ENCODE measurements at places on chromosomes 2 and 18. TPM values are rescaled to one million over a fixed set of nuclear protein-coding genes. Genes with fewer than 3 reads are reported as not detected.

Gene SPR
- 7.1 TPM for total RNA-seq

Gene CXCR2
- total RNA-seq: not detected

GRCh38 chr2:226273440-226273839 lies 526.2 kb downstream of the IRS1 start:
- no peak for DNase-seq

- peak; percentile 31 for DNase-seq
Measured at GRCh38 chr2:206915121-206915520, 24.2 kb upstream of the CPO start.

- no peak for DNase-seq
Measured at GRCh38 chr2:128492966-128493811, 174.5 kb upstream of the HS6ST1 start.

- DNase-seq: no peak
Measured at GRCh38 chr2:44805401-44806235, 135.9 kb upstream of the SIX3 start.

DNA sequence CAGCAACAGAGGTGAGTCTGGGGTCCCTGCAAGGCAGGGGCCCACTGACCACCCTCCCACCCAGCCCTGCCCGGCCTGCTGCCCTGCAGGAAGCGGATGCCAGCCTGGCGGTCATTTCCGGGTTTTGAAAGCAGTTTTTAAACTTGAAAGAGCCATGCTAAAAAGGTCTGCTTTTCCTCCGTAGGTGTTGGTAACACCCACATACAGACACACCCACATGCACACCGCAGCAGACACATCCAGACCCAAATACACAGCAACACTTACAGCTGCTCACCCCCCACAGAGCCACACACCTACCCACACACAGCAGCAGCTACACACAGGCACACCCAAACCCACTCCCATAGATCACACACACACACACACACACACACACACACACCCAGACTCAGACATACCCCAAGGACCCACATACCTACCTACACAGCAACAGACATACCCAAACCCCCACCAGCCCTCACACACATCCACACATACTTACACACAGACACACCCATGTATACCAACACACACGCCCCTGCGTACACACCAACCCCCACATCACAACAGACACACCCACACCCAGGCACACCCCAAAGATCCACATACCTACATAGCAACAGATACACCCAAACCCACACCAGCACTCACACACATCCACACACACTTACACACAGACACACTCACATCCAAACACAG lies 7.6 kb downstream of the ZFP36L2 start:
- peak; percentile 79 for DNase-seq

DNA sequence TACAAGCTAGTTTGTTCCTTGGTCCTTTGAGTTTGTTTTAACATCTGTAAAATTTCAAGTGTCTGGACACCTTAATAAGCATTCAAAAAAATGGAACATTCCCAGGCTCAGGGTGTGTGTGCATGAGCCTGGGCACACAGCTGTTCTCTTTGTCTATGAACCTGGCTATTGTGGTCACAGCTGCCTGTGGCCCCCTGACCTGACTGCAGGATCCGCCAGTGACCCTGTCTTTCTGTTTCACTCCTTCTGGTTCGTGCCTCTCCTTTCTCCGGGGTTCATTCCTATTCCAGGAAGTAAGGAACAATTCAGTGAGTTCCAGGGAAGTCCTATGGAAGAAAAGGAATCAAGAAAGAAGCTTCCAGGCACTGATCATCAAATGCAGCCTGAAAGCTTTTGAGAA lies 35.6 kb downstream of the VWA3B start:
- no peak for DNase-seq

DNA sequence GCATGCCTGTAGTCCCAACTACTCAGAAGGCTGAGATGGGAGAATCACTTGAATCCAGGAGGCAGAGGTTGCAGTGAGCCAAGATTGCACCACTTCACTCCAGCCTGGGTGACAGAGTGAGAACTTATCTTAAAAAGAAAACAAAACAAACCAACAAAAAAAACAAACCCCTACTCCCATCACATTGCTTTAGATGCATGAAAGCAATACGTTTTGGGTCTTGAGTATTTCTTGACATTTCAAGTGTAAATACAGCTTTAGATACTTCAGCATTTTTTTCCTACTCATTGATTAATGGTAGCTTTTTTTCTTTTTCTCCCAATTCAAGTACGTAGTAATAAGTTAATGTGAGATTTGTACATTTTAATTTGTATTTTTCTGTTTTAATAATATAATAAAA lies 20.3 kb downstream of the RASGRP3 start:
- no peak for DNase-seq

DNA sequence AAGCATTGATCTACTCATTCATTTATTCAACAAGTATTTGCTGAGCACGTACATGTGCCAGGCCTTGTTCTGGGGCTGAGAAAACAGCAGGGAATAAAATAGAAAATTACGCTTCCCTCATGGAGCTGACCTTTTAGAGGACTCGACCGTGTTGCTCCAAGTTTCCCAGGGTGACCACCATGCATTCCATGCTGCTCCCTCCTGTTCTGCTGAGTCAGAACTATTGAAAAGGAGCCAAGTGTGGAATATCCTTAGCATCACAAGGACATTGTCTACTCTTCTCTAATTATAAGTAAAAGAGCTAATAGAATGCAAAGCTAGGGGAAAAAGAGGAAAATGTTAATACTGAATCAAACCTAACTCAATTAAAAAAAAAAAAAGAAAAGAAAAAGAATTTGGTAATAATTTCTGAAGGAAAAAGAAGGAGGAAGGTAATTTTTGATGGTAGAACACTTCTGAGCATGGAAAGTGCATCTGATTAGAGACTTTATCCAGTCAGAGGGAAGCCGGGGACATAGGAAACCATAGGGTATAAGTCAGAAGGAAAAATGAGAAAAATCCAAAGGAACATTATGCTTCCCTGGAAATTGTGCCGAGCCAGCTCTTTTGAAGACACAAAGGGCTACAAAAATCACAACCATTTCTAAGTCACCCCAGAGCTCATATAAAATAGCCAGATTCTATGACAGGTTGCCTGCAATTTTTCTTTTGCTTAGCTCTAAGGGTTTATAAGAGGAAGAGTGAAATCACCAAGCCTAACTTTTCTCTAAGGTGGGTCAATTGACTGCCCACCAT lies 339.4 kb downstream of the RND3 start:
- DNase-seq: no peak

All from activated CD4-positive, alpha-beta memory T cell treated with anti-CD3 and anti-CD28 coated beads for 36 hours (primary cell).